ENCODE measurements at places on chromosomes 2 and 18.

DNA sequence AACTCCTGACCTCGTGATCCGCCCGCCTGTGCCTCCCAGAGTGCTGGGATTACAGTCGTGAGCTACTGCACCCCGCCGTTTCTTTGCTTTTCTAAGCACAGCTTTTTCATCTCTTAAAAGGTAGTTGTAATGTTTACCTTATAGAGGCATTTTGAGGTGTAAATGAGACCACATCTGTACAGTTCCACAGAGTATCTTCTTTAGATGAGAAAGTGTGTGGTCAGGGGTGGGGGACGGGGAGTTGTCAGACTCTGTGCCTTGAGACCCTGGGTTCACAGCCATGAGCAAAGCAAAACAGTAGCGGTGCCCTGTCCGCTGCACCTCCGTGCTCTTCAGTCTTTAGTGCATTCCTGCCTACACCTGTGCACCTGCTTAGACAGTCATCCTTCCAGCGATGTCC is 251.6 kb downstream of the ZNF407 start:
- no peak for DNase-seq

DNA sequence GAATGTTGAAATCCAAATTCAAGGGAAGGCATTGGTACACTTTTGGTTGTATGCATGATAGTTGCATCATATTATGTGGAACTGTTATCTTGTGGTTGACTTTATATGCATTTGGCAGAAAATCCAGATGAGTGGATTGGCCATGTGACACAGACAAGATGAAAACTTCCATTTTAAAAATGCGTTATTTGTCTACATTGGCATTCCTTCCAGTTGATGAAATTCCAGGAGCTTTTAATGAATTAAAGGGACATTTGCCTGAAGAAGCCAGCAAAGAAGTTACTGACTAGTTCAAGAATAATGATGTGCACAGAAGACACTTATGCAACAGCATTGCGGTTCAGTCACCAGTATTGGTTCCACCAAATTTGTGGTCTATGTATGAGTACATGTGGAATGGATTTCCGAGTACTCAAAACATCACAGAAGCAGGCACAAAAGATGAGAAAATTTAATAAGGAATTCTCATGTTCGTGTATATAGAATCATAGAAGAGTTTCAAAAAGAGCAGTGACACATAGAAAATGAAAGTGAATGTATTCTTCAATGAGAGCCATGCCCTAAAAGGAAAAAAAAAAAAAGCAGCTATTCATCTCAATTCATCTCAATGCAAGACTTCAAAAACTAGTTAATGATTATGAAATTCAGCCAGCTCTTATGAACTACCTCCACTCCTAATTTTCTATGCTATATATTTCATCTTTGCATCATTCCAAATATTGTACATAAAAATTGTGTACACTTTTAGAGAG is 232.1 kb downstream of the RBM43 start:
- DNase-seq: no peak

- DNase-seq: no peak
Measured at GRCh38 chr2:215498431-215498830, 62.6 kb upstream of the FN1 start.

- no peak for DNase-seq
Measured at GRCh38 chr2:157468931-157469708, 25.2 kb upstream of the CYTIP start.

DNA sequence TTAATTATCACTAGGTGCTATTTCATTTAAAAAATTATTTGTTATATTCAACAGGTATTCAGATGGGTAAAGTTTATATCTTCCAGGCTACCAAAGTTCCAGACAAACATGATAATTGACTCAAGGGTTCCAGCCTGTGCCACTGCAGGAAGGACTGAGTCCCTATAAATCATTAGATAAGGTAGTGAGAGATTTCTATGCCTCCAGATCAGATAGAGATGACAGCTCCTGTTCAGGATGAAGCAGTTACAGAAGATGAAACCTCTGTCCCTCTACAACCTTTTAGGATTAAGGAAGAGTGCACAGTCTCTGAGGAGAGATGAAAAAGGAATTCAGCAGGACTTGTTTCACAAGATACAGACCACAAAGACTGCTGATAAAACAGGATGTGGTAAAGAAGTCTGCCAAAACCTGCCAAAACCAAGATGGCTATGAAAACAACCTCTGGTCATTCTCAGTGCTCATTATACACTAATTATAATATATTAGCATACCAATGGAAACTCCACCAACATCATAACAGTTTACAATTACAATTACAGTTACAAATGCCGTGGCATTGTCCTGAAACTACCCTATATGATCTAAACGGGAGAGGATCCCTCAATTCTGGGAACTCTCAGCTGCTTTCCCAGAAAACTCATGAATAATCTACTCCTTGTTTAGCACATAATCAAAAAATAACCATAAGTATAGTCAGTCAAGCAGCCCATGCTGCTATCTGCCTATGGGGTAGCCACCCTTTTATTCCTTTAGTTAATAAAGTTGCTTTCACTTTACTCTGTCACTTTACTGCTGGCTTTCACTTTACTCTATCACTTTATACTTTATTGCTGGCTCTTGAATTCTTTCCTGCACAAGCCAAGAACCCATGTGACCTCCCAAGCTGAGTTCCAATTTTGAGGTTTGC is 288.5 kb downstream of the PDE11A start:
- no peak for DNase-seq

- no peak for DNase-seq
Measured at GRCh38 chr2:148885209-148885608, 10.2 kb downstream of the KIF5C start.

DNA sequence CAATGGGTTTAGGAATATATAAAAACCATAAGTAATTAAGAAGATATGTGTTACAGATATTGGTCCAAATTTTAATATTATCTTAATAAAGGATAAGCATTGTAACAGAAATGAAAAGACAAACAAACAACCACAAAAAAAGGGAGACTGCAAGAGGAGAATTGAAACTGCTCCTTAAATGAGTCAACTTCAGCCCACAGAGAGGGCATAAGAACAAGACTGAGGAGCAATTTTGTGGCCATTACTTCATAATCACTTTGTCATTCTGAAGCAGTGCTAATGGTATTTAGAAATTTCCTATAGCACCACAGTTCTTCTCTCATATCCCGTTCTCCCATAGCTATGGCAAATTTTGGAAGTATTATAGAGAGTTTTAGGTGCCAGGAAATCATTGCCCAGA is 193.2 kb upstream of the HNMT start:
- no peak for DNase-seq

- no peak for DNase-seq
Measured at GRCh38 chr2:240404174-240404852, 31.1 kb upstream of the GPC1 start.

DNA sequence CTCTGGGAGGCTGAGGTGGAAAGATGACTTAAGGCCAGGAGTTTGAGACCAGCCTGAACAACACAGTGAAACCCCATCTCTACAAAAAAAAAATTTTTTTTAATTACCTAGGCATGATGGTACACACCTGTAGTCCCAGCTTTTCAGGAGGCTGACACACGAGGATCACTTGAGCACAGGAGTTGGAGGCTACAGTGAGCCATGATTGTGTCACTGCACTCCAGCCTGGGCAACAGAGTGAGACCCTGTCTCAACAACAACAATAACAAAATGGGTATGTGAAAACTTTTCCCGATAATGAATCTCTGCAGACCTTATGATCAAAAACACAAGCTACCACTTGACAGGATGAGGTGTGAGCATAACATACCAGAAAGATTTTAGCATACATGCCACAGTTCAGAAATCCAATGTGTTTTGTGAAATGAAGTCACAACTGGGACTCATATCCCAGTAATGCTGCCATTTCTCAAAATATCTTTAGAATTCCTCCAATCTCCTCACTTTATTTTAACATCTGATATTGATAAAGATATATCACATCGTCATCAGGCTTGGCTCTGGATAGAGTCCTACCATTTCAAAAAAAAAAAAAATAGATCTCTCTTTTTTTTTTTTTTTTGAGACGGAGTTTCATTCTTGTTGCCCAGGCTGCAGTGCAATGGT is 74.0 kb upstream of the PELI1 start:
- DNase-seq: no peak

DNA sequence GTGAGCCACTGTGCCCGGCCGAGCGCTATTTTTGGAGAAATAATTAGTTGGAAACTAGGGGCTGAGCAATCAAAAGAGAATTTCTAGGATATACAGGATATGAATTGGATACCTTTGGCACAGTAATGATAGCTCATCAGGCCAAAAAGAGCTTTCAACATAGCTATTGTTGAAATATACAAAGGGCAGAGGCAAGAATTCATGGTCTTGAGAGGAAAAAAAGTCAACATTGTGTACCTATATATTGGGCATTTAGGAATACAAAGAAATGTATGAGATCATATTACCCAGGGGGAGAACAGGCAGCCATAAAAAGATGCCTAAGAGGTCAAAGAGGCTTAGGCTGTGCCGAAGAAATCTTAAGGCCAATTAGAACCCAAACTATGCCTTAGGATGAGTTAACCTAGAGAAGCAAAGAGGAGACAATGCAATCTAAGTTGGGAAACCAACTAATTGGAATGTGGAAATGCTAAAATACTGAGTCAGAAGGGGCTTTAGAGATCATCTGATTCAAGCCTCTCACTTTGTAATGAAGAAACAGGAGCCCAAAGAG is 99.0 kb downstream of the RBBP8 start:
- DNase-seq: no peak

- no peak for DNase-seq
Measured at GRCh38 chr2:29068513-29068912, 5.8 kb downstream of the PCARE start.

GRCh38 chr2:146481629-146482028 is 1363.2 kb upstream of the ACVR2A start:
- DNase-seq: no peak

DNA sequence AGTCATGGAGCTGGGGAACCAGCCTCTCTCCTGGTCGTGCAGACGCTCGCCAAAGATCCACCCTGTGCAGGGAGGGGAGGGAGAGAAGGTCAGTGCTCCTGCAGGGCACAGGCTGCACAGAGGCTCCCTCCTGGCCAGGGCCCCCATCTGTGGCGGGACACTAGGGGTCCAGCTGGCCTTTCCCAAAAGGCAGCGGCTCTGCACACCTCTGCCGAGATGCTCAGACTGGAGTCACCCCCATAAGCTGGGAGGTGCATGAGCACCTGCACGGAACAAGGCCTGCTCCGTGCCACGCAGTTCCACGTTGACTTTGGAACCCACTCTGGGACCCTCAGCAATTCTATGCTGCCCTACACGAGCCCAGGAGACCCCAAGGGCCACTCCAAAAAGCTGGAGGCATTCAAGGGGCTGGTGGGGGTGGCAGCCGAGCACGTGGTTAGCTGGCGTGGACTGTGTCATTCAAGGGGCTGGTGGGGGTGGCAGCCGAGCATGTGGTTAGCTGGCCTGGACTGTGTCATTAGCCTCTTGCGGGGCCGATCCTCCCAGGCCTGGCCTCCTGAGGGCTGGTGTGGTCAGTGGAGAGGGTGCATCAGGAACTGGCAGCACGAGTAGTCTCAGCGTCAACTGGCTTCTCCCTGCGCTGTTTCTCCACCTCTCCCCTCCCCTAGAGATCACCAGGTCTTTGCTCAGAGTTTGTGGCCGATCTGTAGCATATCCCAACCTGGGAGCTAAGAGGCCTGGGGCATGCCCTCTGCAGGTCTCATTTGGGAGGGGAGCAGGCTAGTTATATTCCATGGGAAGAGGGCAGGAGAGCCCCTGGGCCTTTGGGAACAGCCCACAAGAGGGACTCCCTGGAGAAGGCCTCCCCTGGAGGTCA is 9.8 kb downstream of the SNORC start:
- no peak for DNase-seq
